Stimulated activated CD4-positive, alpha-beta T cell treated with anti-CD3 and anti-CD28 coated beads, Interleukin-1b, Interleukin-23, amount 100 ng/mL, for 1 hour (primary cell): ENCODE measurements at places on chromosomes 7 and 10.

DNA sequence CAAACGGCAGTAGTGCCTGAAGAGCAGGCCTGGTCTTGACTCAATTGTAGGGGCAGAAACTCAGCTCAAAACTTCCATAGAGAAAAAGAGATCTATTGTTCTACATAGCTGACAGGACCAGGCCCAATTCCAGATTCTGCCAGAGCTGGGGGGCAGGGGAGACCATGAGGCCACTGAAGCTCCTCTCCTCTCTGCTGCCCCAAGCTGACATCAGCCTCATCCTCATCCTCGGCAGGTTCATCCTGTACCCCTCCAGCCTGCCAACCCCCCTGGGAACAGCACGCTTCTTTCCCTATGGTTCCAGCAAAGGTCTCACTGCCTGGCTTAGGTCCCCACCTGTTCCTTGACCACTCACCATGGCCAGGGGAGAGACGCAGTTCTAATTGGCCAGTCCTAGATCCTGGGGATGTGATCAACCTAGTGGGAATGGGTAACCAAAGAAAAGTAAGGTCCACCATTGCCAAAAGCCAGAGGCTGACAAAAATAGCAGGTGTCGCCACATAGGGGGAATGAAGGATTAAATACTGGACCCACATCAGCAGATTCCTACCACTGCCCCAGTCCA, 42.9 kb downstream of the CCDC3 start:
- DNase-seq, result no peak

DNA sequence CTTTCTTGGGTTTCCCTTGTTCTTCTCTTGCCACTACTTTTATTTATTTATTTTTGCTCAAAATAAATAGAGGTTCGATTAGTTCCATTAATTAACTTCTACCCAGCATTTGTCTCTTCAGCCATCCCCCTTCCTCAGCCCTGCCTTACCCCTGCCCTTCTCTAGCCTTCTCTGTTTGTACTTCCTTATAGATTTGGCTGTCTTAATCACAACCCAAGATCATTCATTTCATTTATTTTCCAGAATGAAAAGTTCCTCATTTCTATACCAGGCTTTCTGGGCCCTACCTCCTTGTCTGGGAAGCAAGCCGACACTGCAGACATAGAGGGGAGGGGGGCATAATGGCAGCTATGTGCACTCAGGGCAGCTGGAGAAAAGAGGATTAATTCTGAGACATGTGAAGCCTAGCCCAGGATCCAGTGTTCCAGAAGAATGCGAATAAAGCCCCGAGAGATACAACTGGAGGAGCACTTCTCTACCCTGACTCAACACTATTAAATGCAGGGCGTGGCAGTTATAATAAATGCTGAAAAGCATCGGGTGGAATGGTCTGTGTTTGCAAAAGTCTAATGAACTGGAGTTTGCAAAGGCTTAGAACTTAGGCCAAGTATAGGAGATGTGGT, 6.4 kb upstream of the PDCD4 start:
- no peak for DNase-seq

DNA sequence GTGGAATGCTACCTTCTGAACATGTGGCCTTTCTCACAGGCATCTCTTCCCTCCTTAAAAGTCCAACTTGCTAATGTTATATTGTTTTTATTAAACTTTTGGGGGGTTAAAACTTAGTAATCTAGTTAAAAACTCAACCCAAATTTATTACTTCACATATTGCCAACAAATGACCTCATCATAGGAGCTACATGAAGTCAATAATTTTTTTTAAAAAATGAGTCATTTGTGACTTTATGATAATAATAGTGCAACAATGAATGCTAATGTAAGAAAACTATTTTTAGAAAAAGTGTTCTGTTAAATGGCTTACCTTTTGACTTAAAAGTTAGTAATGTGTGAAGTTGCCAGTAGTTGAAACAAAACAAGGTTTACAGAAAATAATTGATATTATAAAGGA, 325.9 kb upstream of the FZD1 start:
- DNase-seq, result no peak

DNA sequence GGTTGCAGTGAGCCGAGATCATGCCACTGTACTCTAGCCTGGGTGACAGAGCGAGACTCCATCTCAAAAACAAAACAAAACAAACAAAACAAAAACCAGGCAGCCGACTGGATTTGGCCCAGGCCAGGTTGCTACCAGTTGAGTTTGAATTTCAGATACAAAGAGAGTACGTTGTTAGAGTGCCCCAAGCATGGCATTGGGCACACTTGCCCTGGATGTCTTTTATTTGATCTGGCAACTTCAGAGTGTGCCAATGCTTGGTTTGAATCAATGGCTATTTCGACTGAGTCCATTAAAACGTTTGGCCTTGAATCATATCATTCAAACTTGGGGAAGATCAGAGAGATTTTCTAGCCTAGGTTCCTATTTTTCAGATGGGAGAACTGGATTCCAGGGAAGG, 213.4 kb upstream of the SHH start:
- no peak for DNase-seq

- no peak for DNase-seq
These were observed 1.8 kb downstream of the SEMA3C start for GRCh38 chr7:80916770-80917741.

DNA sequence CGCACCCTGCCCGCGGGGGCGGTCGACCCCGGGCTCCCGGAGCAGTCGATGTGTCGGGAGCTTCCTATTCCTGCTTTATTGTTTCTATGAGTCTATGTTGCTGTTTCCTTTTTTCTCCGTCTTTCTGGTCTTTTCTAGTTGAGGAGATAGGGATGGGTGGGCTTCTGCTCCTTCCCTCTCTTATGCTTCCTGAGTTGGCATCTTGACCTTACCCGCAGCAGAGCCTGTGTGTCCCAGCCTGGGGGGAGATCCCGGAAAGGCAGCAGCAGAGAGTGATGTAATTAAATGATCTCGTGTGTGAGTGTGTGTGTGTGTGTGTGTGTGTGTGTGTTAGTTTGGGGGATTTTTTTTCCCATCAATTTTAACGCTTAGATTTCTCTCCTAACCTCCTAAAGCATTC, 486 bp upstream of the SORCS1 start:
- no peak for DNase-seq

DNA sequence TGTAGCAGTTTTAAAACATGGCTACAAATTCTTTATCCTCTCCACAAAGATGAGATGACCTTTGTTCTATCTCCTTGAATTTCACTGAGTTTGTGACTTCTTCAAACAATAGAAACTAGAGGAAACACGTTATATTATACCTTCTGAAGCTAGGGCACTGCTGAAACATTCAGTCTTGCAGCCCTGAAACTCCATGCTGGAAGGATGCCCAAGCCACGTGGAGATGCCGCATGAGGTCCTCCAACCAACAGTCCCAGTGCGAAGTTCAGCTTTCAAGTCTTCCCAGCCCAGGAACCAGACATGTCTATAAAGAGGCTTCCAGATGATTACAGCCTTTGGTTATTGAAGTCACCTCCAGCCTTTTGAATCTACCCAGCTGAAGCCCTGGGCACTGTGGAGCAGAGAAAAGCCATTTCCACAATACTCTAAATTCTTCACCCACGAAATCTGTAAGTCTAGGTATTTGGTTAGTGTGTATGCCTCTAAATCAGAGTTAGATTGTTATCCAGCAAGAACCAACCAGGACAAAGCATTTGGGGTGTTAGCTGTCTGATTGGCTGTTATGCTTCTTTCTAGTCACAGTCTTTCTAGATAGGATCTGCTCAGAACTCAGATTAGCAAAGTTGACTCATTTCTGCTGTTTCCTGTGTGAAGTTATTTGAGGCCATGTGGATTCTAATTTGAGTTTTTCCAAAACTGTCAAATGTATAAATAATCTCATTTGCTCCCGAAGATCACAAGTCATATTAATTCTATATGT, 186.5 kb upstream of the TMEM72 start:
- DNase-seq, result no peak

- DNase-seq, result no peak
These were observed 720.1 kb downstream of the TYW1 start for GRCh38 chr7:67716729-67717128.

DNA sequence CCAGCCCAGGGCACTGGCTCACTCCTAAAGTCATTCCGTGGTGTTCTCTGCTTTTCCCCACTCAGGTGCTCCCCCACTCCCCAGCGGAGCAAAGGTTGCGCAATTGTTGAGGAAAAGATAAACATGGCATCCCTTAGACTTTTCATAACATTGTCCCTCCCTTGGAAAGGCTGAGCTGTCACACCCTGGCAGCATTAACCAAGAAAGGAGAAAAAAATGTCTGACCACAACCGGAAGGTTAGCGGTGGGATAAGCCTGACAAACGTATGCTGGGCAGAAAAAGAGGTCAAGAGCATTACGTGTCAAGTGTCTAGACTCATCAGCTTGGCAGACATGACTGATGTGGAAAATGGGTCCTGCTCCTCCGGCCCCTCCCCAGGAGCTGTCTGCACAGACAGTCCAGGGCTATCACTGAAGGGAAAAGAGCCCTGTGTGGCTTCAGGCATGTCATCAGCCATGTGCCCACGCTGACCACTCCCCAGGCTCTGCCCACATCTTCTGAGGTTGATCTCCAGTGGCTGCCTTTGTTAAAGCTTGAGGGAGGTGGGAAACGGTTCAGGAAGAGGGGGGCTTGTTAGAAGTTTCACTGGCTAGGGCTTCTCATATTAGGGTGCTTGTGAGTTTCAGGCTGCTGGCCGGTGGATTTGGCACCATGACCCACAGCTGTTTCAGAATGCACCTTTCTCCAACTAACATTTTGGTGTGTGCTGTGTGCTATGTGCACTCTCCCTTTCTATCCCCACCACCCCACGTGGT, 30.1 kb downstream of the BTBD16 start:
- DNase-seq, result no peak

DNA sequence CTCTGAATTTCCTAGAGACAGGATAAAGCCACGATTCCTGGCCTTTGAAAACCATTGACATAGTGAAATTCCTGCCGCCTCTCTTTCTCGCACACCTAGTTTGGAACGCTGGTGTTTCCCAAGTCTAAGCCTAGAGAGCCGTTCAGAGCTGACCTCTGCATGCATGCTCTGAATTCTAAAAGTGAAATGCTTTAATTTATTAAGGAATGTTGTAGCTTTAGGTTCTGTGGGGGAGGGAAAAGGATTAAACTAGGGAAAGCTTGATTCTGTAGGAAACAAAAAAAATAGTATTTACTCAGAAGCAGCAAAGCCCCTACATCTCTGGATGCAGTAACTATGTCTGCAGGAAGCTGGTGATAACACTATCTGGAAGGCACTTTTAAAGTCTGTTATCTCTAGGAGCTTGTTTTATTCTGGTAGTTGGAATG, 27.3 kb downstream of the PFKP start:
- DNase-seq, result no peak

- no peak for DNase-seq
These were observed 40.6 kb downstream of the MICALL2 start for GRCh38 chr7:1418505-1419309.

GRCh38 chr7:10568891-10569290, 404.8 kb upstream of the PHF14 start:
- DNase-seq, result no peak

DNA sequence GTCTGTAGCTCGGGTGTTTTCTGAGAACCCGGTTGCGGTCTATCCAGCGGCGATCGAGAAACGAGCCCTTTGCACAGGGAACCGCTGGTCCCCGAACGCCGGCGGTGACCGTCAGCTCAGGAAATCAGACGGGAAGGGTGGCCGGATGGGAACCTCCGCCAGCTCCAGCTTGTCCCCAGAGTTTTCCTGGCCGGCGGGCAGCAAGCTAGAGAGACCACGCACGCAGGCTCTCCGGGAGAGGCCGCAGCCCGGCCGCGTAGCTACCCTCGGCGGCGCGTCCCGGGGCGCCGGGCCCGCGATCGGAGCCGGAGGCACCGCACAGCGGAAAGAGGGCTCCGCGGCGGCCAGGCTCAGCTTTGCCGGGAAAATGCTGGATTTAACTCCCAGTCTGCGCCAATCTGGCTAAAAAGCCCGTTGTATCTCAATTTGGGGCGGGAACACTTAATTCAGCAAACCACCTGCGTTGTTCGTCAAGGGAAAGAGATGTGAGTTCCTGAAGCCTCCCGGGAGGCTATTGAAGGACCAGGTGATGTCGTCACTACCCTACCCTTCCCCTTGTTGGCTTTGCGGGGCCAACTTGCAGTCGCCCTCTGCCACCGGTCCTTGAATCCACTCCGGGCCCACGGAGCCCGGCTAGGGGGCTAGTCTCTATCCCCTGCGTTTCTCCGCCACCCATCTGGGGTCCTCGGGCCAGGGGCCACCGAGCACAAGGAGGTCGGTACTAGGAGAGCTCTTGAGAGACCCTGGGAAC, 859 bp upstream of the CH25H start:
- no peak for DNase-seq

DNA sequence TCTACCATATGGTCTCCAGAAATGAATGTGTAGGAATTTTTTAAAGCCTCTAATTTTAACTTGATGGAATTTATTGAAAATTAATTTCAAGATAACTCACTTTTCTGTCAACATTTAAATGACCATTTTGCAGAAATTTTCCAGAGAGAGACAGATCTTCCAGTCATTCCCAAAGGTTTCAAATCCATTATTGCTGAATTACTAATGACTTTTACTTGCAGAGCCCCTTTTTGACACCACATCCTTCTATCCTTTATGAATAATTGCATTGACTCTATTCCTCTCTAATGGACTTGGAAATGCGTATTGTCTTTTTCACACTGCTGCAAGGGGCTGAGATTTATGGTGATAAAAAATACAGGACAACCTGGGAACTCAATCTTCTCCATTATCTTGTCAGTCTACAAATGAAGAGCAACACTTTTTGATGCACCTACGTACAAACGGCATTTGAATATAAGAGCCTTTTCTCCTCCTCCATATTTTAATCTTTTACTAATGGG, 42.7 kb downstream of the CUBN start:
- DNase-seq, result no peak

- DNase-seq, result no peak
These were observed 80.1 kb upstream of the CAPZA2 start for GRCh38 chr7:116782177-116782711.

GRCh38 chr10:46284286-46285229, 2.2 kb upstream of the ANTXRL start:
- peak; percentile 49 for DNase-seq

DNA sequence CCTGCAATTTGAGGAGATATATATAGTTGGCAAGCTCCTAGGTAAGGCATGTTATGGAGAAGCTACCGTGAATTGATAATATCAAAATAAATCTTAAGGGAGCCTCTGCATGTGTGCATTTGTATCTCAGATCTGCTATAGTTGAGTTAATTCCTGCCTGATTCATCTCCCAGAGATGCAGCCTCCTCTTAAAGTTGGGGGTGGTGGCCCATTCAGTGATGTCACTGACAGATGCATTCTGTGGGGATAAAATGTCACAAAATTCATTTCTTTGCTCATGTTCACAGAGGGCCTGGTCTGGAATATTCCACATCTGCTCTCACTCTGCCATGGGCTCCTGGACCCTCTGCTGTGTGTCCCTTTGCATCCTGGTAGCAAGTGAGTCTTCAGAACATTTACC, 185.8 kb upstream of the PRSS1 start:
- DNase-seq, result no peak

- DNase-seq, result no peak
These were observed 154.7 kb upstream of the DGKB start for GRCh38 chr7:15057272-15057671.

- DNase-seq, result no peak
These were observed 500.1 kb upstream of the ZMIZ1 start for GRCh38 chr10:78568620-78569019.

- DNase-seq, result no peak
These were observed 31.2 kb downstream of the GRK5 start for GRCh38 chr10:119238577-119238976.
